ENCODE measurements at places on chromosomes 1 and 21.

DNA sequence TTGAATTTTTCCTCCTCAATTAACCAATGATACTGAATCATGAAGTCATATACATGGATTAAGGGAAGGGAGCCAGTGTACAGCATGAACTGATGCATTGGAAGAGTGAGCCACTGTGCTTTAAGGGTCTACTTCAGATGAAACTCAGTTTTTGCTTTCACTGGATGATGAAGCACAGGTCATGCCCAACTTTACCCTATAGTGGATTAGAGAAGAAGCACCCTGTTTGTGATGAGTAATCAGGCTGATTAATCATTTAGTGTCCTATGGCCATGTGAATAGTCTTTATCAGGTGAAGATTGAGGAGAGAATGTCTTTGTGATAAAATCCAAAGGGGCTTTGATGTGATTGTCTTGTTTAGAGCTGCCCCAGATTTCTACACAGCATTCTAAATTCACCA is 24.7 kb upstream of the LAMC1 start:
- no peak for DNase-seq

GRCh38 chr21:32693581-32693980 is 34.2 kb downstream of the SYNJ1 start:
- DNase-seq, result no peak

GRCh38 chr1:53132176-53132575 is 10.3 kb downstream of the SLC1A7 start:
- no peak for DNase-seq

- no peak for DNase-seq
Measured at GRCh38 chr1:175968486-175969172, 225.2 kb upstream of the TNR start.

DNA sequence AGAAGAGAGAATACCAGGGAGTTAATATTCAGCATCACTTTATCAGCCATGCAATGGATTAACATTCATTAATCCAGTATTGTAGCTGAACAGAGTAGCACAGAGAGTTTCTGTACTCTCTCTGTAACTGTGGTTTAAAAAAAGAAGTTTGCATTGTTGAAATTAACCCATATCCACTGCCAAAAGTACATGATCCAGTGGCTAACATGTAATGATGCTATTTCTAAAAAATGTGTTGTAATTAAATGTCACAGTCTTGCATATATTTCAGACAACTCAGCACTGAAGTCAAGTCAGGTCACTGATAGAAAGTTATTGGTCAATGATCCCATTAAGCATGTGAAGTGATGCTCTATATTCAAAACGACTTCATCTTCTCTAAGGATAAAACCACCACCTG is 141.3 kb downstream of the NRIP1 start:
- DNase-seq, result no peak

DNA sequence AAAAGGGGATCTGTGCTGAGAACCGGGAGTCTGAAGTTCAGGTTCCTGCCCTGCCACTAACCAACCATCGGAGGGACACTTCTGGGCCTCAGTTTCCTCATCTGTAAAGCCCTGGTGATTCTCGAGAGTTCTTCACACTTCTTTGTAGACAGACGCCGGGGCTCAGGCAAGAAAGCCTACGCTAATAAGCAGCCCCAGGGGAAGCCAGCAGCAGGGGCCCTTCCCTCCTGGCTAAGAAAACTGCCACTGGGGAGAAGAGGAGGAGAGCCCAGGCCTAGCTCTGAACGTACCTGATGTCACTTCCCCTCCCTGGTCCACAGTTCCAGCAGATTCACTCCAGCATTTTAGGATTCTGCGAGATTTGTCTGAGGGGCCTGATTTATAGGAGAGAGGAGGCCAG is 76.0 kb downstream of the CAMK2N1 start:
- no peak for DNase-seq

DNA sequence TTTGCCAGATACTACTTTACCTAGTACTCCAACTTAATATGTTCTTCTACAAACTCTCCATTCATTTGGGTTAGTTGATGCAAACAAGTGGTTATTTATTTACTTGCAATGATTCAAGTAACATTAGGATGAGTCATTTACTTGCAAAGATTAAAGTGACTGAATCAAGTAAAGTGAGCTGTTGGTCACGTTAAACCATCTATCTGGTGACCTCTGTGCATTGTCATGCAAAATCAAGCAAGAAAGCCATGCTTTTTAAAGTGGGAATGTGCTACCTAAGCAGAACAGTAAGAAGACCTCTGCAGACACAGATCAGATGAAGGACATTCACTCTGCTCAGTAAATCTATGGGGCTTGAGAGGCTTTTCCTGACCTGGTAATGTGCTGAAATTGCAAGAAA is 254.7 kb downstream of the LRRIQ3 start:
- no peak for DNase-seq

DNA sequence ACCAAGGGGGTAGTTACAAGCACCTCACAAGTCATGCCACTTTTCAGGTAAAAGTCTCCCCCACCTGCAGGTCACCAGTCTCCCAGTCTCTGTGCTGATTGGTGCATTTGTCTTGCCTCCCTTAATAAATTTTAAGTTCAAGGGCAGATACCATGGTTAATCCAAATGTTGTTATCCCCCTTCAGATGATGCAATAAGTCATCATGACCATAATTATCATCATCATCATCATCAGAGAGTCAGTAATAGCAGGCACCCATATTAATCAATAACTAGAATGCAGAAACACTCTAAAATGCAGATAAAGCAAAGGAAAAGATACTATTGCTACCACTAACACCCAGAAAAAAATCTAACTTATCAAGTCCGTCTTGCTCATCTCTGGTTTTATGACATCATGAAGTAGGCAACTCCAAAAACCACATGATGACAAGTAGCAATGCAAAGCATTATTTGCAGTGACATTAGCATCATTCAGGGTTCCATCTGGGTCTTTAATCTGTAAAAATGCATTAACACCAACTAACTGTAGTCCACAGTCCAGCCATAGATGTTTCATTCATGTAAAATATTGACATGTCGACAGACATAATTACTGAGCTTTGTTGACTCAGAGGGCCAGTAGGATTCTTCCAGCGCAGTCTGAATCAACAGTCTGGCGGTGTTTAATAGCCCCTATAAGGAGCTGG is 492.0 kb upstream of the RUNX1 start:
- DNase-seq, result no peak

DNA sequence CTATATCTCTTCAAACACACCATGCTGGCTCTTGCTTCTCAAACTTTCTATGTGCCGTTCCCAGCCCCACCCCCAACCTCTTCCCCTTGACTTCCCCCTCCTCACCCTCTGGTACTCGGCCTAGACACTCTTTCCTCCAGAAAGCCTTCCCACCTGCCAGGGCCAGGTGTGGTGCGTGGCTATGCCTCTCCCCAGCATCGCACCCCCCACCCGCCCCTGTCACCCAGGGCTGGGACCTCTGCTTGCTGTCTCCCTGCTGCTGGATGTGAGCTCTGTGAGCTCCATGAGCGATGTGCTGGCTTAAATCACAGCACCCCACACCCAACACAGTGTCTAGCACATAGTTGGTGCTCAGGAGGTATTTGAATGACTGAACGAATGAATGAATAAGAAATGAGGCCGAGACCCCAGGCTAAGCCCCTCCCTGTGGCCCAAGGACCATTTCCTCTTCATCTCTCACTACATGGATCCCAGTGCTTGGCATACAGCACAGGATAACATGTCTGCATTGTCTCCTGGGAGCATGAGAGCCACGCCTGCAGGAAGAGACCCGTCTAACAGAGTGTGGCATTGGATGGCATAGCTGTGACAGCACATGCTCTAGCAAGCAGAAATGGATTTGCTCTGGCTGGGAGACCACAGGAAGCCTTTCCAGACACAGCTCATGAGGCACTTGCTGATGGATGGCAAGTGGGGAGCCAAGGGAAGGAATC is 19.7 kb downstream of the TNNT2 start:
- no peak for DNase-seq

DNA sequence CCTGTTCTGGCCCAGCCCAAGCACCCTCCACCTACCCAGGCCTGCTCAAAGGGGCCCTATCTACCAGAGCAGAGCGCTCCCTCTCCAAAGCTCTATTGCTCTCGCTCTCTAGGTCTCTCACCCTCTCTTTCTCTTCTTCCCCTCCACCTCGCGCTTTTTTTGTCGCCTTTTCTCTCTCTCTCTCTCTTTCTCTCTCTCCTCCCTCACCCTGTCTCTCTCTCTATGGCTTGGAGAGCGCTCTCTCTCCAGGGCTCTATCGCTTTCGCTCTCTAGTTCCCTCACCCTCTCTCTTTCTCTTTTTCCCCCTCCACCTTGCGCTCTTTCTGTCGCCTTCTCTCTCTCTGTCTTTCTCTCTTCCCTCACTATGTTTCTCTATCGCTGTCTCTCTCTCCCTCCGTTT is 3.4 kb upstream of the ZNF678 start:
- DNase-seq, result no peak

DNA sequence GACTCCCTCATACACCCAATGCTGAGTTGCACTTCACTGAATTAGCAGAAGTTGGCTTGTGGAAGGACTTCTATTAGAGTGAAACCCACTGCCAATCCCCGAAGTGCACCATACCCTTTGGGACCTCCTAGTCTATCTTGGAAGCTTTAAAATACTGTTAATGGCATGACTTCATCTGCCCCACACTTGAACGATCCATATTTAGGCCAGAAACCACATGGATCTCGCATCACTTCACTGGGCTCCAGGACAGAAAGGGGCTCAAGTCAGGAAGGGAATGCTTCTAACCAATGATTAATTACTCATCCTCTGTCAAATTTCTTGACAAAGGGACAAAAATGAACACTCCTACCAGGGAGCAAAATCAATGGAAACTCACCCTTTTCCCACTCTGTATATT is 69.1 kb downstream of the BCAR3 start:
- no peak for DNase-seq

DNA sequence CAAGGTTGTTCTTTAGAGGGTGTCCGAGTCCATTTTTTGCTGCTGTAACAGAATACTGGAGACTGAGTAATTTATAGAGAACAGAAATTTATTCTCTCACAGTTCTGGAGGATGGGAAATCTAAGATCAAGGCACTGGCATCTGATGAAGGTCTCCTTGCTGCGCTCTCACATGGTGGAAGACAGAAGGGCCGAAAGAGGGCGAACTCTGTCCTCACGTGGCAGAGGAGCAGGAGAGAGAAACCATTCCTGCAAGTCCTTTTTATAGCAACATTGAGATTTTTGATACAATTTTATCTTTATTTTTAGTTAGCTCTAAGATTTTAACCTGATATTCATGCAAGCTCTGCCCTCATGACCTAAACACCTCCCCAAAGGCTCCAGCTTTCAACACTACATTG is 48.3 kb downstream of the ATG4C start:
- no peak for DNase-seq

GRCh38 chr1:3016641-3017439 is 4.4 kb upstream of the ACTRT2 start:
- DNase-seq, result no peak

DNA sequence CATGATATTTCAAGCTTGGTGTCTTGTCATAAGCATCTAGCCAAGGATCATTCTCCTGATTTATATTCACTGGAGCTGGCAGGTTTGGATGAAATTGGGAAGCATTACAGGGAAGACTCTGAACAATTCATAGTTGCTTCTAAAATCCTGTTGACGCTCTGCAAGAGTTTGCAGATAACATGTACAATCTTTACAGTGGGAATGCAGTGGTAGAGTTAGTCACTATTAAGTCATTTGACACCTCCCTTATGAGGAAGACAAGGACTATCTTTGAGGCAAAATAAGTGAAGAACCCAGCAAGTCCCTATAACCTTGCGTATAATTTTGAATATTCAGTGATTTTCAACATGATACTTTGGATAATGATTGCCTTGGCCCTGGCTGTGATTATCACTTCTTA is 45.3 kb upstream of the CRB1 start:
- DNase-seq, result no peak

- no peak for DNase-seq
Measured at GRCh38 chr1:31987135-31987619, 26.5 kb upstream of the KHDRBS1 start.

GRCh38 chr1:247548769-247549182 is at the start of gene GCSAML:
Gene GCSAML (plus strand): TSS chr1:247549134. CDS start chr1:247549192, 58 bp downstream.
- peak; percentile 5 for DNase-seq

DNA sequence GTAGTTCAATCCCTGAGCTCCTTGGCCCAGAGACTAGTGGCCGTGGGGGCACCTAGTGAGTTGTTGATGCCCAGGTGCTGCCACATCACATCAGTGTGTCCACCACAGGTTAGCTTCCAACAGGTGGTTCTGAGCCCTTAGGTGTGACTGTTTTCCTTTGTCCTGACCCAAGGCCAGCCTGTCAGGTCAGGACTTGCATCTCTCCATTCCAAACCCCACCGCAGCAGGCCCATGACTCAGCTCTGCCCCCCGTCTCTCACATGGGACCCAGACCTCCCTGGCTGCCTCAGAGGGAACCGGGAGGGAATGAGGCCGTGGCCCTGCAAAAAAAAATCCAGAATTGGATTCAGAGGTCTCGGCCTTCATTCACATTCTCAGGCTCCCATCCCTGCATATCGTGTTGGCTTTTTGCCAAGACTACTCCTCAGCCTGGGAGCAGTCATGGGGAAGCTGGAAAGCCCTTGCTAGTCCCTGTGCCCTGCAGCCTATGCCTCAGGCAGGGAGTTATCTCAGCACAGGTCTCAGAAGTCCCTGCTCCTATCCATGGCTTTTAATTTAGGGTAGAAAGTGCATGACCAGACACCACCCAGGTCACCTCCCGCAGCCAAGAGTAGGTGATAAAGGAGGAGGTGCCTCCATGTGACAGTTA is 7.2 kb downstream of the INAVA start:
- no peak for DNase-seq

DNA sequence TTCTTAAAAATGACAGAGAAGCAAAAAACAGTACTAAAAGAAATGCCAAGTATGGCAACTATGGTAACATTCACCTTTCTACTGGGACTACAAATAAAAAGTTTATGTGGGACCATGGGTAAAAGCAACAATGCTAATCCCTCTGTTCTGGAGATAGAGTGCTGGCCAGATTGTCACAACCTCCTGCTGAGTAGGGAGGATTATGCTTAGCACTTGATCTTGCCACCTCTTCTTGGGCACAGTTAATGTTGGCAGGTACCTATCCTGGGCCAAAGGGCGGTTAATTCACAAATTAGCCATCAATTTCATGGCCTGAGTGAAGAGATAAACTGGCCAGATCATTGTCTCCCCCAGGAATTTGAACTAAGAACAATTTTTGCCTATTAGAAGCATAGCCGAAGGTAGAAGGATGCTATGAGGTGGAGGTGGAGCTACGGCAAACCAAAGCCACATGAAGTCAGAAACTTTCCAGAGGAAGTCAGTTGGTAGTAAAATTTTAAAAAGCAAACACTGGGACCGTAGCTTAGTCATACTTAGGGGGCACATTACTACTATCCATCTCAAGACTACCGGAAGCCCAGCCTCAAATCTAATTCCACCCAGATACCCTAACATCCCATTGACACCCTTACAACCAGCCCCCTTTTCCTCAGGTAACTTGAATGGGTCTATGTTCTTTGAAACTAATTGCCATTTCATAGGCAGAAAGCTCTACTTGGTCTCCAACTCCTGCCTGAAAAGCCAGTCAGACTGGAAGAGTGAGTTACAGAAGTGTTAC is 2.7 kb downstream of the SCYL3 start:
- DNase-seq, result peak; percentile 64

- no peak for DNase-seq
Measured at GRCh38 chr1:205543351-205544301, 39.2 kb downstream of the CDK18 start.
